ENCODE measurements at places on chromosomes 7 and 10. TPM values are rescaled to one million over a fixed set of nuclear protein-coding genes. Genes with fewer than 3 reads are reported as not detected.
A peak's percentile ranks its signal among the peaks of the same experiment; 100 is the strongest.

- DNase-seq, result no peak
Measured at GRCh38 chr10:43424416-43424815, 12.5 kb upstream of the ZNF487 start.

DNA sequence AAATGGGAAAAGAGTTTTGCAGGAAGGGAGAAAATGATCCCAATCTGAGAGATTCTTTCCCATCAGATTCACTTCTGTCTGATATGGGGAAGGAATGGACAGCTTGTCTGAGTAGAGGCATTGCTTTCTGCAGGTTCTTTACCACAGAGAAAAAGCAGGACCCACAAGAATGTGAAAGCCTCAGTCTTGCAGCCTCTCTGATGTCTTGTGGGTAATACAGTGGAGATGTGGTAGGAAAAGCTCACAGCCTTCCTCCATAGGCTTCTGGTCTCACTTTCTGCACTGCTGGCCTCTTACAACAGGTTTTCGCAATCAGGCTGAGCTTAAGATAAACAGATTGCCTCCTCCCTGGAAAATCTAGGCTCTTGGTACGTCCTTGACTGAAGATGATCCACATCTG, 551 bp downstream of the IFIT1 start:
- peak; percentile 48 for DNase-seq

DNA sequence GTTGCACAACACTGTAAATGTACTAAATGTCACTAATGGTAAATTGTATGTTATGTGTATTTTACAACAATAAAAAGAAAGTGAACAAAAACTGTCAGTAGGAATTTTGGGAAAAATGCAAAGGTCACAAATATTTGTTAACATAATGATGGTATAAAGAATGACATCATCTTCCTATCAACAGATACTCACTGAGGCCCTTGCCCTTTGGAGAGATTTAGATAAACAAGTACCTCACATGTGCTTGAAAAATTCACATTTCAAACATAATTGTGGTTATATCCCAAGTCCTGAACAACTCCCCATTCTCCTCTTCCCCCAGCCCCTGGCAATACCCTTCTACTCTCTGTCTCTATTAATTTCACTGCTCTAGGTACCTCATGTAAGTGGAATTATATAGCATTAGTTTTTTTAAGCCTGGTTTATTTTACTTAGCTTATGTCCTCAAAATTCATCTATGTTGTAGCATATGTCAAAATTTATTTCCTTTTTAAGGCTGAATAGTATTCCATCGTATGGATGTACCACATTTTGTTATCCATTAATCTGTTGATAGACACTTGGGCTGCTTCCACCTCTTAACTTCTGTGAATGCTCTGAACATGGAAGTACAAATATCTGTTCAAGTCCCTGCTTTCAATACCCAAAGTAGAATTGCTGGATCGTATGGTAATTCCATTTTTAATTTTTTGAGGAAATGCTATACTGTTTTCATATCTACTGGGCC, 90.5 kb downstream of the WIPF3 start:
- no peak for DNase-seq

- DNase-seq, result no peak
Measured at GRCh38 chr10:112250555-112250954, 32.6 kb upstream of the TECTB start.

- peak; percentile 33 for DNase-seq
Measured at GRCh38 chr7:149196151-149196704, 882 bp downstream of the ZNF282 start.

GRCh38 chr7:135994466-135995205, 17.5 kb upstream of the MTPN start:
- DNase-seq, result peak; percentile 17

- peak; percentile 21 for DNase-seq
Measured at GRCh38 chr10:112958275-112958995, 8.4 kb downstream of the TCF7L2 start.

Gene PPP1R17
- total RNA-seq, result not detected

Gene PSD
- 0.75 TPM for total RNA-seq

Gene SLC18A3
- not detected for total RNA-seq

Gene CHN2
- total RNA-seq, result 5.1 TPM
